RPMI7951 (cell line): ENCODE measurements at places on chromosomes 5 and 9. TPM values are rescaled to one million over a fixed set of nuclear protein-coding genes. Genes with fewer than 3 reads are reported as not detected.

- peak; percentile 36 for DNase-seq
Observed at GRCh38 chr9:120438111-120438510, 141.9 kb downstream of the CDK5RAP2 start.

The LRRC70 gene
- total RNA-seq: 0.12 and 0.59 TPM in 2 replicates

The SPINK13 gene
- total RNA-seq: not detected in 2 replicates

DNA sequence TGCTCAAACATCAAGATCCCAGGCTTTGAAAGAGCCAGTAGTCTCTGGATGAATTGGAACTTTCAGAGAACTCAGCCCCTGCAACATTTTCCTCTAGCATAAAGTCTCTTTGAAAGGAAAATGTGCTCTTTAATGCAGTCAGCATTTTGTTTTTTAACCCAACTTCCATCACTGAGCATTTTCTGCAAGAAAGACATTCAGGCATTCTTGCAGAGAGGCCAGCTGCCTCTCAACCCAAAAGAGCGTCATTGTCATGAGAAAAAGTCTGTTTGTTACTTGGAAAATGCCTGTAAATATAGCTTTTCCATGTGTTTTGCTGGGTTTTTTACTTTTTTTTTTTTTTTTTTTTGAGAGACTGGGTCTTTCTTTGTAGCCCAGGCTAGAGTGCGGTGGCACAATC, 225.0 kb downstream of the ADAMTSL1 start:
- DNase-seq: no peak

The CXCL14 gene
- not detected in 2 replicates for total RNA-seq

DNA sequence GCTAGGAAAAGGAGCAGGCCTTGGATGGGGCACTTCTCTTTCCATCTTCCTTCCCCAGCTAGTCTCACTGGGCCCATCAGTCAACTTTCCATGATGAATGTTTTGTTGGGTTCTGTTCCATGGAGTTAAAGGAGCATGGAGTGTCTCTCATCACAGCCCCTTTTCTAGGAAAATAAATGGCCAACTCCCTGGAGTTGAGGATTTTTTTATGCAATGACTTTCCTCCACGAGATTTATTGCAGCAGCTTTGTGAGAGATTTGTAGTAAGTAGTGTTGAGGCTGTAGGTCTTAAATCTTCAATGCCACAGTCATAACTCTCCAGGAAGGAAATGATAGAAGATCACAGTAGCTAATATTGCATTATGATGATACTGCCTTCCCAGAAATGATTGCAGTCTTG, 45.6 kb upstream of the SLC44A1 start:
- DNase-seq: no peak

The GABRA1 gene
- not detected in 2 replicates for total RNA-seq

The PLEKHG4B gene
- 2.3 TPM in 2 replicates for total RNA-seq

DNA sequence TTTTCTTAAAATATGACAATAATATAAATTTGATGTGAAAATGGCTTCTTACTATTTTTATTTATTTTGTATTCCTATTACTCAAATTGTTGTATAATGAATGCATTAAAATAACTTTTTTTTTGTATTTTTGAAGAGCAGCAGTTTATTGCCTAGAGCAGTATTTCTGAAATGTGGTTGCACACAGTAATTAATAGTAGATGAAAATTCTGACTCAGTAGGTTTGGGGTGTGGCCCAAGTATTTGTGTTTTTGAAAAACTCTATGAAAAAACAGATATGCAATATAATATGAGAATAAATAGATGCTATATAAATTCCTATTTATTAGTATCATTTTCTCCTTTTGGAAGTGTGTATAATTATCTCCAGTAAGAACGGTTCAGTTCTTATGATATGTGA, 2225.3 kb upstream of the C9orf72 start:
- DNase-seq: no peak

- no peak for DNase-seq
Observed at GRCh38 chr9:95302479-95302878, 15.0 kb downstream of the FANCC start.

- no peak for DNase-seq
Observed at GRCh38 chr5:137615171-137615775, 116.1 kb upstream of the SPOCK1 start.
